GM23338 (cell line): ENCODE measurements at places on chromosomes 4 and X. TPM values are rescaled to one million over a fixed set of nuclear protein-coding genes. Genes with fewer than 3 reads are reported as not detected.

Gene ANOS1
- total RNA-seq = 65.7 and 68.5 TPM in 2 replicates

- DNase-seq = no peak
Measured at GRCh38 chr4:3436798-3437581, 4.8 kb upstream of the HGFAC start.

Gene ARHGAP36
- 0.21 TPM in 1 of 2 replicates, not detected in the other for total RNA-seq

- DNase-seq = no peak
Measured at GRCh38 chrX:52415304-52415703, 46.5 kb downstream of the XAGE2 start.

GRCh38 chr4:2322227-2322626 lies 60.3 kb upstream of the MXD4 start:
- no peak for DNase-seq

- DNase-seq = no peak
Measured at GRCh38 chr4:111959222-111959621, 186.0 kb upstream of the FAM241A start.

- DNase-seq = no peak
Measured at GRCh38 chr4:173761236-173761635, 231.2 kb upstream of the HAND2 start.

GRCh38 chrX:44904542-44905115 lies 31.6 kb downstream of the KDM6A start:
- peak; percentile 42 for DNase-seq

Gene PCDH18
- total RNA-seq = 63.2 and 68.1 TPM in 2 replicates

Gene RAPGEF2
- total RNA-seq = 52.7 and 63.1 TPM in 2 replicates

GRCh38 chr4:184907216-184907615 lies 81.4 kb upstream of the ACSL1 start:
- DNase-seq = no peak

- DNase-seq = no peak
Measured at GRCh38 chr4:30860978-30861377, 140.8 kb downstream of the PCDH7 start.

Gene MXRA5
- 2.6 and 3.1 TPM in 2 replicates for total RNA-seq

Gene PRDM8
- not detected in 2 replicates for total RNA-seq

GRCh38 chr4:168857546-168858314 lies 152.3 kb downstream of the CBR4 start:
- DNase-seq = no peak

GRCh38 chr4:6891436-6892170 lies 18.0 kb upstream of the TBC1D14 start:
- DNase-seq = no peak

Gene VSIG4
- total RNA-seq = not detected in 2 replicates

Gene LAGE3
- 60.3 and 71.0 TPM in 2 replicates for total RNA-seq

DNA sequence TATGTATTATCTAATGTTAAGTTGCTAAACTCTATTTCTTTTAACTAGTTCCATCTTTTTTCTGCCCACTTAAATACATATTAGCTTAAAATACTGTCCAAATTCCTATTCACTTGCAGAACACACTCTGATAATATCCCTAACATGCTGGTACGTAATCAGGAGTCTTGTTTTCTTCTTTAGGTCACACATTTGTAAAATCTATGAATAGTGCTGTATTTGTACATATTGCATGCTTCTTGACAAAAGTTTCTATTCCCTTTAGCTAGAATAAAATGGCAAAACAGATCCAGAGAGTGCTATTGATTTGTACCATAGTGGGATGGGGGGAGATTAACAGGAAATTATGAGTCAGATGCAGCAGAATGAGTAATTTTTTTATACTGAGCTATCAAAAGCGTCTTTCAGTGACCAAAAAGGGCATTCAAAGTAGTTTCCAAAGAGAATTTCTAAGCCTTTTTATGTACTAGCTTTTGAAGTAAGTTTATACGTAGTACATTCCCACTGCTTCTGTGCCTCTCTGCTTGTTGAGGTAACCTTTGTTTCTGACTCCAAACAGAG lies 126.5 kb downstream of the PTPN13 start:
- DNase-seq = no peak

Gene TMPRSS11B
- not detected in 2 replicates for total RNA-seq

Gene ESX1
- not detected in 2 replicates for total RNA-seq

GRCh38 chr4:110653321-110654253 lies 30.7 kb upstream of the PITX2 start:
- no peak for DNase-seq

Gene GNRHR
- not detected in 2 replicates for total RNA-seq

Gene ADAMTS3
- total RNA-seq = 3.2 and 3.7 TPM in 2 replicates

DNA sequence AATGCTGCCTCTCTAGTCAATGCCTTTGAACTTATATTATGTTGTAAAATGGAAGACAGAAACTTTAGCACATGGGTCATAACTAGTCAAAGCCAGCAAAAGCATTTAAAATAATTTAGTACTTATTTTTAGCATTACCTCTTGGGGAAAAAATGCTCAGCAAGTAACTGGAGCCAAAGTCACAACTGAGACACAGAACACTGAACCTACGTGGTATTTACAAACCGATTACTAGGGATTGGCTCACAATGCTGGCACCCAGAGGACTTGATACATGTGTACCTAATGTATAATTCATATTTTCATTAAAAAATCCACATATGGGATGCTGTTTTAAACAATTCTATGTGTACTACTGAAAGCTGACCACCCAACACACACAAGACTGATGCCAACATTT lies 38.4 kb downstream of the PHKA2 start:
- no peak for DNase-seq

Gene CXCL13
- total RNA-seq = not detected in 2 replicates

Gene PFKFB1
- total RNA-seq = not detected in 2 replicates

Gene MTTP
- total RNA-seq = 0.14 TPM in 1 of 2 replicates, not detected in the other

DNA sequence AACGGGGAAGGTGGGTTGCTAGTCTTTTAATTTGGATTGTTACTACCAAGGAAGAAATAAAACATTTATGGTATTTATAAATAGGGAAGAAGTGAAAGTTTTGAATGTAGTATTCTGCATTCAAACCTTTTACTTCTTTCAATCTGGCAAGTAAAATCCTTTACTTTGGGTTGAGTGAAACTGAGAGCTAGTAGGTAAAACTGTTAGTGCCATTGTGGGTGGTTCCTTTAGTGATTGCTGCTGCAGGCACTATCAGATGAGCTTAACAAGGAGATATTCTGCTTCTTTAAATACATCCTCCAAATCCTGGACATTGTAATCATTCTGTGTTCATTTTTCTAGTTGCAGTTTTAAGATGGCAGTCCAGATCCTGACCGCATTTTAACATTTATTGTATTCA lies 650.9 kb upstream of the PCDH10 start:
- DNase-seq = no peak

- DNase-seq = no peak
Measured at GRCh38 chrX:53036149-53036548, 12.4 kb upstream of the GPR173 start.

DNA sequence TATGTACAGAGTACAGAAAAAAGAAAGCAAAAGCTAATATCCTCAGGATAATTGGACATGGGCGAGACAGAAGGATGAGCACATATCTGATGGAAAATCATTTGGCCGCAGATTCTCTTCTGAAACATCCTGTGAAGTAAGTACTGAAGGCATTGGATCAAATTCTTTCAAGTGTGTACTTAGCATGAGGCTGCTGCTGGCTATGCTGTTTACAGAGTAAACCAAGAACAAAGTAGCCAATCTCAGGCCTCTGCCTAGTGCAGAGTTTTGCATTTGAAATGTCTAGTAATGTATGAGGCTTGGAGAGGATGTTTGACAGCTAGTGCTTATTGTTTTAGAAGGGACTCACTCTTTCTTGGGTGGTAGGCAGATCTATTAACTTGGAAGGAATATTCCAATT lies 128.5 kb downstream of the MAGEC2 start:
- DNase-seq = no peak

DNA sequence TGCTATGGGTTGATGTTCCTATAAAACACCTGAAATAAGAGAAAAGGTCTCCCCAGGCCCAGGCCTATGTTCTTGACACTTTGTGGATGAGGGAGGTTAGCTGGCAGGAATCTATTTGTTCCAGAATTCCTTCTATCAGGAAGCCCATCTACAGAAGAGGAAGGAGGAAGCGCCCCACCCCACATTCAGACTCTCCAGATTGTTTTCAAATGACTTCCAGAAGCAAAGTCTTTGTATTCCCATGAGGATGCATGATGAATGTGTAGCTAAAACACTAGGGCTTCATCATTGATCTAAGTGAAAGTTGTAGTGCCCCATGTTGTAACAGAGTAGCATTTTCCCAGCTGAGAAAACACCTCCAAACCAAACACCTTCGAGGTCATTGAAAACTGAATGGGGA lies 16.4 kb downstream of the OTC start:
- DNase-seq = no peak

DNA sequence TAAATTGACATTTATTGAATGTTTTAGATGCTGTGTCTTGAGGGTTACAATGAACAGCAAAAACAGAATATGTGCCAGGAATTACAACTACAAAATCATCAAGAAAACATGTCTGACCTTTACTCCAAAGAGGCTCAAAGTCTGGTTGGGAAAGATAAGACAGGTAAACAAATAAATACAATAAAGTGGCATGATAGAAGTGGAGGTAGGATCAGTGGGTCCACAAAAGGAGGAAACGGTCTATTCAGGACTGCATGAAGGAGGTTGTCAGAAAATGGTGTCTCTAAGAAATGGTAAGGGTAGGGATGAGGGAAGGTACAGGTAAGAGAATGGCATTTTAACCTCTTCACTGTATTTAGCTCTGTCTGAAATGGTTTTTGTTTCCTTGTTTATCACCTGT lies 3.8 kb downstream of the ARHGEF38 start:
- DNase-seq = peak; percentile 3

Gene FAM199X
- total RNA-seq = 16.1 and 18.7 TPM in 2 replicates

GRCh38 chr4:40289366-40290188 lies 45.6 kb upstream of the CHRNA9 start:
- no peak for DNase-seq

GRCh38 chr4:108107101-108107500 lies 61.6 kb downstream of the LEF1 start:
- no peak for DNase-seq

DNA sequence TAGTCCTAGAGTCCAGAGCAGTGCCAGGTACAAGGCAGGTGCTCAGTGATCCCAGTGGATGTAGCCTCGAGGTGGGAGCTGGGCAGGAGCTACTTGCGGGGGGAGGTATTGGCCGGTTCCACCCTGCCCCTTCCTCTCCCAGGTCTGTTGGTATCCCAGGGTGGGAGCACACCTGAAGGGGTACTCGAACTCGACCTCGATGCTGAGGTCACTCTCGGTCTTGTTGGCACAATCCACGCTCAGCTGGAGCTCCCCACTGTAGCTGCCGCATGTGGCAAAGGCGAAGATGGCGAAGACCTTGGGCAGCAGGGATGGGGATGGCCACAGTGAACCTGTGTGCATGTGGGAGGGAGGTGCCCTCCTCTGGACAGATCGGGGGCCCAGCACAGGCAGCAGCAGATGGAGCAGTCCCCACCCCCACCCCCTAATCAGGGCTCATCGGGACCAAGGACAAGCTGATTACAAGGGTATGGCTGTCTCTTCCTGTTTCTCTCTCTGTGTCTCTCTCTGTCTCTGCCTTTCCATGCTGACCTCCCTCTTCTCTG lies 2.4 kb downstream of the SYP start:
- no peak for DNase-seq

- DNase-seq = peak; percentile 59
Measured at GRCh38 chrX:154074199-154074598, 23.3 kb downstream of the MECP2 start.

Gene IGFBP7
- 0.49 TPM in 1 of 2 replicates, not detected in the other for total RNA-seq

Gene GAGE12H
- not detected in 2 replicates for total RNA-seq

GRCh38 chrX:71510161-71510560 lies 22.7 kb upstream of the OGT start:
- DNase-seq = no peak

GRCh38 chrX:41164449-41164848 lies 79.2 kb downstream of the USP9X start:
- DNase-seq = no peak

- DNase-seq = peak; percentile 51
Measured at GRCh38 chrX:39242187-39242586, 440.9 kb downstream of the MID1IP1 start.

- DNase-seq = no peak
Measured at GRCh38 chr4:88742561-88742960, 44.9 kb upstream of the NAP1L5 start.

DNA sequence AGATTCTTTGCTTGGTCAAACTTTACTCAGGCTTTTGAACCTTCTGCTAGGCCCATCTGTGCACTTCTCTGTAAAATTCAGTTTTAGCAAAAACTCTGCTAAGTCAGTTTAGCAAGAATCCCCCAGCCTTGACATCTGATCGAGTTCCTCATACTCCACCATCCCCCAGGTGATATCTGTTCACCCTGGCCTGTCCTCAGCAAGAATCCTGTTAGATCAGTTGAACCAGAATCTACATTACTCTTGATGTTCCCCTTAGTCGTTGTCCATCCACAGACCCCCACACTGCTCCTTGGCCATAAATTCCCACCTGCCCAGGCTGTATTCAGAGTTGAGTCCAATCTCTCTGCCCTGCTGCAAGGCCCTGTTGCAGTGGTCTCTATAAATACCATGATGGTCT lies 162.6 kb downstream of the ZNF674 start:
- no peak for DNase-seq

DNA sequence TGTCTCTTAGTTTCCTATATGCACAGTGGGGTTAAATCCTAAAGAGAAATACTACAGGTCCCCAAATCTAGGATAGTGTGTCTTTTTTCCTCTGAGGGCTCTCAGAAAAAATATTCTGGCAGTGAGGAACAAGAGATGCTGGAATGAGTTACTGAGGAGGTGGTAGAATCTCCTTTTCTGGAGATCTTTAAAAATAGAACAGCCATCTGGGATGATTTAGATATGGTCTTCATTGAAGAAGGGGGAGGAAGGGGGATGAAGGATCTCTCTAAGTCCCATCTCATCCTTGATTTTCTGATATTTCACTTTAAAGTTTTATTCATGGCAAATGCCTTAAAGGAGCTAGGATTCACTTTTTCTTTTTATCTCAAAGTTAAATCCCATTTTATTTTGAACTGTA lies 235.0 kb downstream of the MAML3 start:
- DNase-seq = no peak

Gene FMR1NB
- not detected in 2 replicates for total RNA-seq

DNA sequence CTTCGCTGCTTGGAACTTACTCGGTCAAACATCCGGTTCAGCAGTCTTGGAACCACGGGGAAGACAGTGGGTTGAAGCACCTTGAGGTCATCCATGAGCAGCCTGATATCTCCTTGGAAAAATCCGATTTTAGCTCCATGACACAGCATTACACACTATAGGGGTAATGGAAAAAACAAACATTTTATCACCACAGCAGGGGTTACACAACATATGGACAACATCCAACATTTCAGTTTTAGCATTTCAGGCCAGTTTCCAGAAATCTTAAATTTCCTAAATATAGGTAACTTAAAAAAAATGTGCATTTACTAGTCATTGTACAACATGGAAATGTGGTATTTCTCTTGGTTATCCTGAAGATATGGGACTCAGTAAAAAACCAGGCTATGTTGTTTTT lies 34.4 kb upstream of the CENPU start:
- no peak for DNase-seq

GRCh38 chrX:40140706-40141499 lies 43.1 kb upstream of the BCOR start:
- DNase-seq = peak; percentile 70

Gene SLC4A4
- 1.5 and 2.3 TPM in 2 replicates for total RNA-seq

GRCh38 chrX:119537487-119537886 lies 27.7 kb downstream of the STEEP1 start:
- no peak for DNase-seq

- no peak for DNase-seq
Measured at GRCh38 chrX:56797574-56798338, 68.7 kb downstream of the NBDY start.

Gene GCNA
- 1.5 and 2.7 TPM in 2 replicates for total RNA-seq

Gene TMPRSS11F
- 0.27 TPM in 1 of 2 replicates, not detected in the other for total RNA-seq
